ENCODE measurements at places on chromosomes 5 and 9.

GRCh38 chr9:111151537-111151936, 113.3 kb upstream of the LPAR1 start:
- no peak for DNase-seq

GRCh38 chr9:131530546-131530919, 530 bp downstream of the UCK1 start:
- DNase-seq, result peak; percentile 56

DNA sequence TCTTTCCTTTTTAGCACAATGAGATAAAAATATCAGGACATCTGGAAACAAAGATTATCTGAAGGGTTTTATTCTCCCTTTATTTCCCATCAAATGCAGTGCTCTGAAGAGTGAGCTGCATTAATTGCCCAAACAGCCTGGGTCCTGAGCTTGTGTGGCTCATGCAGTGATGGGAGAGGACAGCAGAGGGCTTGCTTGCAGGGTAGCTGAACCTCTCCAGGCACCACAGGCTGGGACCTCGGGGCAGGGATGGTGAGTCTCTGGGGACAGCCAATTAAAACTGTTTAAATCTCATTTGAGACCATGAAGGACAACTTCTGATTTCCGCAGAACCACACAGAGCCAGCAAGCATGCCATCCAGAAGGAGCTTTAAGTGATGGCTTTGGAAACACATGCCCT, 71.2 kb downstream of the PLAC8L1 start:
- DNase-seq, result no peak

DNA sequence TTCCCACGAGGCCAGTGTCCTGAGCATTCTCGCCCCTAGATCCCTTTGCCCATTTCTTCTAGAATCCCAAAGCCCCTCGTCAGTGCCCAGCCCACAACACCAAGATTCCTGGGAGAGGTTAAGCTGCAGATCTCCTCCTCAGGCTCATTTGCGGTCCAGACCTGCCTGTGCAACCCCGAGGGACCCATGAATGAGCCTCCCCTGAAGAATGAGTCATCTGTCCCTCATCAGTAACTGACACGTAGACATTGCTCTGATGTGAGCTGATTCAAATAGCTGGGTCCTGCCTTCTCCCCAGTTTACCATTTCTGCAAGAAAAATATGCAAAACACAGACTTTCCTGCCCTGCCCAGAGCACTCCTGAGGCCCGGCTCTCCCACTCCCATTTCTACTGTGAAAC, 92.8 kb downstream of the ADCY2 start:
- no peak for DNase-seq

DNA sequence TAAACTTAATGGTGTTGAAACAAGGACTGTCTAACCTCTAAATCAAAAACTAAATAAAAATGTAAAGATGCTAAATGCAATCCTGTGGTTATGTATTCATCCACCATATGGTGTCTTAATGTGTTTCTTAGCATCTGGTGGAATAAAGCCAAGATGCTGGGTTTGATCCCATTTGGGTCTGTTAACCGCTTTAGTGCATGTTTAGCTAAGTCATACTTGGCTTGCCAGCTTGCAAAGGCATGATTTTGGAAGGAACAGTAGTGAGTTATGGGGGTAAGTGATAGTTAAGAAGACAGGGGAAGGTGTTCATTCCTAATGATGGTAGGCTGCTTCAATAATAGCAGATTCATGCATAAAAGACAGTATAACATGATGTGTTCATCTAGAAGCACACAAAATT, 139.0 kb upstream of the SLC27A6 start:
- no peak for DNase-seq

DNA sequence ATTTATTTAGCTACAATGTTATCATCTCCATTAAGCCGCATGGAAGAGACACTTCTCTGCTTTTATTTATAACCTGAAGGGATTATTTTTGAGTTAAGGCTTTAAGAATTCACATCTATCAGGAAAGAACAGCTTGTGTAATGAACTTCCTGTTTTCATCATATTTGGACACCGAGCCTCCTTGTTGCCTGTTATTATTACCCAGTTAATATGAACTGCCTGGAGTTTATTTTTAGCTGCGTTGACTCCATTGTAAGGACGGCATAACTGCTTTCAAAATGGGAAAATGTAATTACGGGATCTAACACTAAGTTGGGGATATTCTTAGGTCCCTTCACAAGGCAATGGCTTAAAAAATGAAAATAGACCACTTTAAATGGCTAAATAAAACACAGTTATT, 89.0 kb upstream of the NR4A3 start:
- DNase-seq, result no peak

DNA sequence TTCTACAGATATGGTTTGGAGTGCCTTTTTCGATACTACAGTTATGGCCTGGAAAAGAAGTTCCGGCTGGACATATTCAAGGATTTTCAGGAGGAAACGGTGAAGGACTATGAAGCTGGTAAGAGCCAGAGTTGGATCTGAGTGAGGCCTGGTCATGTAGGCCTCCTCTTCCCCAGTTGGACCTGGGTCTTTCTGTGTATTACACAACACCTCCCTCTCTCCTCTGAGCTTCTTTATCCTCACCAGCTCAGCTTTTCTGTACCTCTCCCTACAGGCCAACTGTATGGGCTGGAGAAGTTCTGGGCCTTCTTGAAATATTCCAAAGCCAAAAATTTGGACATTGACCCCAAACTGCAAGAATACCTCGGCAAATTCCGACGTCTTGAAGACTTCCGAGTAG, 39.2 kb downstream of the FAXDC2 start:
- DNase-seq, result no peak

DNA sequence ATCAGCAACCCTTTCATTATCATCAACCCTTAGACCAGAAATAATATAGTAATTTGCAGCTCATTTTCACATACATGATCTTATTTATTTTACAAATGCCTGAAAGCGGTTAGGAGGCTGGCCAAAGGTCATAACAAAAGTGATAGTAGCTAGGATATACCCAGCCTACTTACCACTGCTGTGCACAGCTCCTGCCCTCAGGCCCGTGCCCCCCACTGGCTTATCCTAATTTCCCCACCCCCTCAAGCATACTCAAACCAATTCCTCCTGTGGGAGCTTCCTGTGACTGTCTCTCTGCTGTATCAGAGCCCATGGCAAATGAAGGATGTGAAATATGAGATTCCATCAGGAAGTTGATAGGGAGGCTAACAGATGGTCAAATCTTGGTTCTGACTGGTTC, 14.8 kb downstream of the FAM219A start:
- DNase-seq, result no peak

DNA sequence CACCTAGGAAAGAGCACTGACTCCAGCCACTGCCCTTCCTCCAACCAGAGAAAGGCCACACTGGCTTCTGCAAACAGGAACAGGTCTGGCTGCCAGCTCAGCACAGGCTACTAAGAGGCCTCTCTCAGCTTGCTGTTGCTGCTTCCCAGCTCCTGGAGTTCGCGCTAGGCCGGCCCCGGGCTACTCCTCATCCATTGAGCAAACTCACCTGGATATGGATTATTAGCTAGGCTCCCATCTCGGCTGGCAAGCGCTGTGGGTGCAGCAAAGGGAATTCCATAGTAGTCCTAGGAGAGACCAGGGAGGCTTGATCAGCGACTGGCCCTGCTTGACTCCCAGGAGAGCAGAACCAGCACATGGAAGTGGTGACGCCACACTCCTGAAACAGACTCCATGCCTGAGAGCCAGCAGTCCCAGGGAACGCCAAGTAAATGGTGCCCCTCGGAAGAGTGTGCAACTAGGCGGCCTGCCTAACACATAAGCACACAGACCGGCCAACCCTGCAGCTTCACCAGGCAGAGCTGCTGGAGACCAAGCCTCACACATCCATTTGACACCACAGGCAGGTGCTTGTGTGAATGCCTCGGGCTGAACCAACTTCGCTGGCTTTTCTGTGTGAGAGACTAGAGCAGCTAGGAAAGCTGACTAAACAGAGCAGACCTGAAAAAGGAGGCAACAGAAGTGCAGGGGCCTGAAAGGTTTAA, 107.2 kb downstream of the UBE2R2 start:
- no peak for DNase-seq

GRCh38 chr5:173693670-173694069, 77.2 kb upstream of the BOD1 start:
- no peak for DNase-seq

DNA sequence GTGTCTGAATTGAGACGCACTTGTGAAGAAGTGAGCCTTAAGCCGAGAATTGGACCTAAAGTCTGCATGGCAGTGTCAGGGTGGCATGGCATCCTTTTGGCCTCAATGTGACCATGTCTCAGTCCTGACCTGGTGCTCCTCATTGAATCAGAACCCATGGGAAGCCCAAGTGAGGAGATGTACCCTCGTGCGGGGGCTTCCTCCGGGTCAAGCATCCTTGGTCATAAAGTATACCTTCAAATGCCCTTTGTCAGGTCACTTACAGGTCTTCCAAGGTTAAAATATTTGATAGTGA, 202.2 kb downstream of the GADD45G start:
- DNase-seq, result no peak

GRCh38 chr9:120932086-120932823, 5.7 kb upstream of the TRAF1 start:
- no peak for DNase-seq

GRCh38 chr9:83583151-83584014, 39.6 kb upstream of the IDNK start:
- DNase-seq, result peak; percentile 63

GRCh38 chr5:531749-532315, 7.6 kb upstream of the SLC9A3 start:
- no peak for DNase-seq

DNA sequence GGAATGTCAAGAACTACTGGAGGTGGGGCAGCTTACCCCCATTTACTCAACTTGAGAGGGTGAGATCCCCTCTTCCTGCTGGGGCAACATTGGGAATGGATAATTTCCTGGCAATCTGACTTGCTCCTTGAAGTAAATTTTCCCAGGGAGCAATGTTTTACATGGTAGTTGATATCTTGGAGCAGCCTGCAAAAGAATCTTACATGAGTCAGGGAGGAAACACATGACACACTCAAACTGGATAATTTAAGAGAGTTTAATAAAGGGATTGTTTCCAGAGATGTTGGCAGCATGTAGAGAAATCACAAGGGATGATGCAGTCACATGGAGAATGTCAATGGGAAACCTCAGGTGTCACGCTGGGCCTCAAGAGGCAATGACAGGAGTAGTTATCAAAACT, 212.5 kb downstream of the GAS1 start:
- no peak for DNase-seq

DNA sequence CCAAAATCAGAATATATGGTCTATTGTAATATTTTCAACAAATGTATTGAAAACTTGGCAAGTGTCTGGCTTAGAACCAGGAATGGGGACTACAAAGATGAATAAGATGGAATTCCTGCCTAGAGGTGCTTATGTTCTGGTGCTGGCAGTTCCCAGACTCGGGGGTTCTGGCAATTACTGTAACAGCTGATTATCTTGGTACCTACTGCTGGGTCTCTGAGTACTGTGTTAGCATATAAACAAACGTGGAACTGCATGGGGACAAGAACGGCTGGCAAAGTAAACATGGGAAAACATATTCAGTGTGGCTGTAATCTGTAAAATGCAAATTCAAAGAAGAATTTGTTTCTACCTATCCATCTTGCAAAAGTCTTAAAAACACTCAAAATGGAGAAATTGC, 89.9 kb downstream of the SLC24A2 start:
- no peak for DNase-seq

GRCh38 chr5:112554101-112554977, 135.3 kb upstream of the EPB41L4A start:
- no peak for DNase-seq

- no peak for DNase-seq
These were observed 219.6 kb downstream of the ADAMTS6 start for GRCh38 chr5:65262096-65262495.

DNA sequence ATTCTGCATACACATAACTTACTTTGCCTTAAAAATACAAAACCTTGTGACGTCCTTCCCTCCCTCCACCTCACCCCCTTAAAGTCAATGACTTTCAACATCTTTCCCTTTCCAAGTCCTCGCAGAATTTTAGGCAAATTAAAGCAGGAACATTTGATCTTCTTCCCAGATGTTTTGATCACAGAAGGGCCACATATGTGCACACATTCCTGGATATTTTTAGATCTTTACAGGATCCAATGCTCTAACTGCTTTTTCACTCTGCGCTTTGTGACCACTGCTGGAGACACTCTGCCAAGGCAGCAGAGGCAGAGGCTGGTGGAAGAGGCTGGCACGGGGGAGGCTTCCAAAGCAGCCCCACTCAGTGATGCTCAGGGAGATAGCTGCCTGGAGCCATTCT, 130.7 kb downstream of the SEC61B start:
- DNase-seq, result no peak

DNA sequence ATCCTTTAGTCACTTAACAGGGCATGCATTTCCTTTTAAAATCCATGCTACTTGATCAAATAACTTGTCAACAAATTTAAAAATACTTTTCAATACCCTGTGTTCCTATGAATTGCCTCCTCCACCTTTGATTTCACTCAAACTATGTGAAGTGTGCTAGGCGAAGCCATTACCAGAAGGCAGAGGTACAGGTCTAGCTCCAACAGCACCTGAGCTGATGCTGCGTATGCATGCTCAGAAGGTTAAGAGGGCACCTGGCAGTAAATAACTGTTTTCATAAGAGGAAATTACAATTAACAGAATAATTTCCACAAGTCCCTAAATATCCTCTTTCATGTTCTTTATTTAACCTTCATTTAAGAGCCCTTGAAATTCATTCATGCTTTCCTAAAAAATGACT, 251.8 kb downstream of the EFNA5 start:
- DNase-seq, result no peak

DNA sequence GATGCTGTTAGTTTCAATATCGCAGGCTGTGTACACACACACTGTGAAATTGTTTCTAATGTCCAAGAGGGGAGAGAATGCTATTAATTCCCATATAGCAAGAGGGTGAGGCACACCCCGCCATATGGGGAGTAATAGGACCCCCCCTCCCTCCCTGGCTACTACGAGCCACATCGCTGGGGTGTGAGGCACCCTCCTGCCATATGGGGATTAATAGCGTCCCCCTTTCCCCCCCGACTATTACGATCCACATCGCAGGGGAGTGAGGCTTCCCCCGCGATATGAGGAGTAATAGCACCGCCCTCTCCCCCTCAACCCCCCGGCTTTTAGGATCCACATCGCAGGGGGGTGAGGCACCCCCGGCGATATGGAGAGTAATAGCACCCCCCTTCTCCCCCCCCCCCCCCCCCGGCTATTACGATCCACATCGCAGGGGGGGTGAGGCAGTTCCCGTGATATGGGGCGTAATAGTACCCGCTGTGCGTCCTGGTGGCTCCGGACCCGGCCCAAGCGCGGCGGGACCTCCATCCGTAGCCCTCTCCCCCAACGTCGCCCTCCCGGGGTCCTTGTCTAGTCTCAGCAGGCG, 494 bp upstream of the STK32A start:
- DNase-seq, result no peak

DNA sequence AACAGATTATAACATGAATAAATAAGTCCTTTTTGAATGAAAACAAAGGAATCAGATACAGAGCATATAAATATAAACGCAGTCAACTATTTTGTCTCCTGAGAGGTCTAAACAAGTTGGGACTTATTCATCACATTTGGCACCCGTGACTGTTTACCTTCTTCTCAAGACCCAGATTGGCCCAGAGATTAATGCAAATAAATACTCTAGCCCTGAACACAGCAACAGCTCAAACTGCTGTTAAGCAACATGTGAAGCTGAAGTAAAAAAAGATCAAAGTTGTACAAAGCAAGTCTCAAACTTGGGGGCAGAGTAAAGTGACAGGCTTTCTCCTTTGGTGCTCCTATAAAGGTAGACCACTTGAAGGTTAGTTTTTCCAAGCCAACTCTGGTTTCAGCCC, 95.0 kb upstream of the NR5A1 start:
- DNase-seq, result no peak

- no peak for DNase-seq
These were observed 989.8 kb downstream of the TLE4 start for GRCh38 chr9:80561526-80561925.

- no peak for DNase-seq
These were observed 63.6 kb upstream of the SPEF2 start for GRCh38 chr5:35554016-35554415.
